EL (cell line): ENCODE measurements at places on chromosomes 7 and 10.

GRCh38 chr7:22433710-22434460, 66.1 kb downstream of the STEAP1B start:
- DNase-seq = peak; percentile 64

DNA sequence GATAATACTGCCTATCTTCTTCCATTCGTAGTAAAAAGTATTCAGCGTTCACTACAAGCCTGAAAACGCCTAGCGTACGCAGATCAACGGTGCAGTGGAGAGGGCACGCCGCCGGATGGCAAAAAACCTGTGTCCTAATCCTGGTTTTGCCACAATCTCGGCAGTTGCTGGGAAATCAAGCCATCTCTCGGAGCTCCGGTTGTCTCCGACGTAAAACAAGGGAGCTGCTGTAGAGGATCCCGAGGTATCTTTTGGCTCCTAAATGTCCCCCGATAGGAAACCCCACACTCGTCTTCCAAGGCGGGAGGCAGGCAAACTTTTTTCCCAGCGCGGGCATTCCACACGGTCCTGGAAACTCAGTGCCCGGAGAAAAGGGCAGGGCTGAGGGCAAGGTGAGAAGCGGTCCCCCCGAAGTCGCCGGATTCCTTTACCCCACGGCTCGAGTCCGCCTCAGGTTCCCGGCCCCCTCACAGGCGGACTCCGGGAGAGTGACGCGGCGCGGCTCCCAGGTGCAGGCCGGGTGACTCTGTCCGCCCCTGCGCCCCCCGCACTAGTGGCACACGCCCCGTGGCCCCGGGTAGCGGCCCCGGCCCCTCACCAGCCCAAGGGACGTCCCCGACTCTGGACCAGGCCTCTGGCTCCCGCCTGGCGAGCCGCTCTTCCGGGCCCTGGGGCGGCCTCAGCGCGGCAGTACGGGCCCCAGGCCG, 649 bp downstream of the IDE start:
- DNase-seq = peak; percentile 57

DNA sequence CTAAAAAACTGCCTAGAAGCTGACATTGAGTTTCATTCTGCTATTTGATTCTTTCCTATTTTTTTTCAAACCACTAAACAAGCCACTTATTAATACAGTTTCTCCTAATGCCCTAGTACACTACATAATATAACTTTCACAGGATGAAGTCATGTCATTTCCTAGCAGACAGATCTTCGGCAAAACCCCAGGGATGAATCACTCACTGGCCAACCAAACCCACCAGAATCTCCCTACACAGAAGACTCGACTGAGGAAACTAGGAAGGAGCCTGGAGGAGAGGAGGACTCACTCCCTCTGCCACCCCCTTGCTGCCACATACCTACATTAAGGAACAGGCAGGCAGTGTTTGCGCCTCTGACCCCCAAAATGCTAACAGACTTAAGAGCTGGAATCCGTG, 33.4 kb downstream of the XPNPEP1 start:
- peak; percentile 86 for DNase-seq

DNA sequence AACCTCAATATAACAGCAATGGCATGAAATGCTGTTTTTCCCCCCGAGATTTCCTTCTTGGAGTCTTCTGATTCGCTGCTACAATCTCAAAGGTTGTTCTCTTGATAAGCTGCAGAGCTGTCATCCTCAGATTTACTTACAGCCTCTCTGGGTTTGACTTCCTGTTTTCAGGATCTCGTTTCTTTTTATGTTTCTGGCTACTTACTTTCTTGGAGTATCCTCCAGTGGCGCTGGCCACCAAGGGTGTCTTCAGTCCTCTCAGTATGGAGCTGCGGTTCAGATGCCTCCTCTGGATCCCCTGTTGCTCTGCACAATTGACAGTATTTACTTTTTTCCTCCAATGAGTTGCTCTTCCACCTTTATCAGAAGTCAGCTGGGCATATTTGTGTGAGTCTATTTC, 152.0 kb upstream of the TMEM72 start:
- DNase-seq = no peak
